D721Med (cell line): ENCODE measurements at places on chromosomes 7 and 10.

DNA sequence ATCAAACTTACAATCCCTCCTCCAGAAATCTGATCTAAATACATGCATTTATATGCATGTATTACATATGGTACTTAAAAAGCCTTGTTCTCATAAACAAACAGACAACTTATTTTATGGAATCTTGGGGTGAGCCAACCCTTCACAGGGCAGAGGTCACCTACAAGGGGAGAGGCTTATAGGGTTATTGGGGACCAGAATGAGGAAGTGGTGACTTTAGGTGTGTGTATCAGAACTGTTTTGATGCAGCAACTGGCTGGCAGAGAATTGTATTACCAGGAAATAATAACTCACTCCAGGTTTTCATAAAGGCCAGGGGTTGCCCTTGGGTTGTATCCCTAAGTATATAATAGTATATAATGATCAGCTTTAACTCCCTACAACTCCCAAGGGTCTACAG, 91.1 kb downstream of the SVIL start:
- no peak for DNase-seq

DNA sequence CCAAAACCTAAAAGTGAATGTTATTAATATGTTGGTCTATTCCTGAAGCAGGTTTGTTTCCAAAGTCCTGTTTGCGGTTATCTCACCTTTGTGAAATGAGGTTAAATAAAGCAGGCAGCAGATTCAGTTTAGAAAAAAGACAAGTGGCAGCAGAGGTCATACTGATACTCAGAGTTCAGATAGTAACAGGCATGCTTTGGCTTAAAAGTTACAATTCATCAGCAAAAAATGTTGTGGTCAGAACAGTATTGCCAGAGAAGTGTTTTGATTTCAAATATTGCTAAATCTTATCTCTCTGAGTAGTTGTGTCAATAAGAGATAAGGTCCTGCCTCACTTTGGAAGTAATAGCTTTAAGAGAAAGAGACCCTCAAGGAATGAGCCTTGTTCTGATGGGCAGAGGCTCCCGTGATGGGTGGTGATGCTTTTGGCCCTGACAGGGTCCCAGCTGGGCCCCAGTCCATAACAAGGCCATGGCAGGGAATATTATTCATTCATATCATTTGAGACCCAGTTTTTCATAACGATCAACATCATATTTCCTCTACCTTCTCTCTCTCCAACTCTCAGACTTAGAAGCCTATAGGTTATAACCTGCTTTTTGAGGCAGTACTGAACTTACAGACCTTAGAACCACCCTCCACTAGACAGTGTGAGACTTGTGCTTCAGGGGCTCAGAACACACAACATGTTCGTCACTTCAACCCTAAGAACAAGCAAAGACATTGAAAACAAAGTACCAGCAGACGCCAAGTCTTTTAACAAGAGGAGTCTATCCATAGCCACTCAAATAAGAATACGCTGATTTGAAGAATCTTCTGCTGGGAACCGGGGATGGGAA, 58.5 kb upstream of the AHR start:
- no peak for DNase-seq

DNA sequence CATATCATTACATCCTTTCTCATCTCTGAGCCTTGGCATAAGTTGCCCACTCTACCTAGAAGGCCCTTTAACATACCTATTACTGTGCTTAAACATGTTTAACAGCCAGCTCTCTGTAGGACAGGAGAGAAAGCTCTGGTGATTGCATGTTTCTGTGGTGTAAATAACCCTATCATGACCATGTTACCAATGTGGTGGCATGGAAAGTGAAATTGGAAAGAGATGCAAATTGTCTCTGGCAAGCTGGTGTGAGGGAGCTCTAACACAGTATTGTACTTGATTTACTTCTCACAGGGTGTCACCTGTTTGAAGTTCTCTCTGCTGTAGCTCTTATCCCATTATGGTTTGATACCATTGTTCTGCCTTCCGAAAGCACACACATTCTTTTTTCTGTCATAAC, 231.8 kb upstream of the DKK1 start:
- no peak for DNase-seq

- DNase-seq = no peak
Measured at GRCh38 chr10:22427890-22428571, 82.7 kb downstream of the SPAG6 start.
